ENCODE measurements at places on chromosomes 6 and 20.

- DNase-seq, result no peak
Observed at GRCh38 chr20:44361021-44361420, 5.5 kb downstream of the HNF4A start.

DNA sequence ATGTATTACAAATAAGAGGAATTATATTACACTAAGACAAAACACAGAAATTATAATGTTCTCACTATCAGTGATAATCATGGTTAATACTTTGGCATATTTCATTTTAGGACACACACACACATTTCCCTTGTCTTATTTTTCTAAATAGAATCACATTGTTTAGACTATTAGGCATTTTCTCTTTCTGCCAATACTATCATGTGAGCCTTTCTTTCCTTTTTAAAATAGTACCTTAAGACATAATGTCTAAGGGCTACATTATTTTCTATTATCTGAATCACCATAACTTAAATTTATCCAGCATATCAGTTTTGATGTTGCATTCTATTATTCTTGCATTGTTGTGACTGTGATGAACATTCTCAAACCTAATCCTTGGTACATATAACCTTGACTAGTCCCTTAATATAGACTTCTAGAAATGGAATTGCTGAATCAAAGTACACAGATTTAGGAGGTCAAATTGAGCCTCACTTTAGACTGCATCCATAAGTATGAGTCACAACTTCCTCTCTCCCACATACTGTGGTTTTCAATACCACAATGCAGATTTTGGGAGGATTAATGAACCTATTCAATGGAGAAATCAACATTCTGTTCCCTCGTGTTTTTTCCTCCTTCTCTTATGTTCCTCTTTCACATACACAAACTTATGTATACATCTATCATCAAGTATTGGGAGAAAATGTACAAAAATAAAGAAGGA, 212.6 kb downstream of the MOXD1 start:
- no peak for DNase-seq

DNA sequence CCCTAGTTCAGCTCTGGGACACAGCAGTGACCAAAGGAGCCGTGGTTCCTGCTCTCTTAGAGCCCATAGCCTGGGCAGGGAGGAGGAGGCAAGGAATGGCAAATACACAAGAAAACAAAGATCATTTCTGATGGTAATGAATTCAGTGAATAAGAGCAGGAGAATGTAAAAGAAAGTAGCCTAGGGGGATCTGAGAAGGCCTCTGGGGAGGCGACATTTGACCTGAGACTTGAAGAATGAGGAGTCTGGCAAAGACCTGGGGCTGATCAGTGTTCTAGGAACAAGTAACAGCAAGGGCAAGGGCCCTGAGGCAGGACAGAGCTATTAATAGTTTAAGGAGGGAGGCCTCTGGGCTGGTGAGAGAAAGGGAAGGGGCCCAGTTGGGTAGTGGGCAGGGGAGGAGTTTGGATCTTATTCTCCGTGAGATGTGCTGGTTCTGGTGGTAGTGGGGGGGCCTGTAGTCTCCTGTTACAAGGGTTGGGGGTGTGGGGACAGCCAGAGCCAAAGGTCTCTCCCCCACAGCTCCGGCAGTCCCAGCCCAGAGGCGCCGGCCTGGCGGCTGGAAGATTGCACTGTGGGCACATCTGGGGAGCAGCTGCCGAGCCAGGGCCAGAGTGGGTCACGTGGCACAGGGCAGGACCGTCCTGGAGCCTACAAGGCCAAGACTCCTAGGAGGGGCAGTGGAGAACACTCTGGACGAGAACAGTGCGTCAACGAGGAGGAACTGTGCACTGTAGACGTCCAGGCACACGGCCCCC, 9.3 kb upstream of the ID1 start:
- DNase-seq, result no peak

DNA sequence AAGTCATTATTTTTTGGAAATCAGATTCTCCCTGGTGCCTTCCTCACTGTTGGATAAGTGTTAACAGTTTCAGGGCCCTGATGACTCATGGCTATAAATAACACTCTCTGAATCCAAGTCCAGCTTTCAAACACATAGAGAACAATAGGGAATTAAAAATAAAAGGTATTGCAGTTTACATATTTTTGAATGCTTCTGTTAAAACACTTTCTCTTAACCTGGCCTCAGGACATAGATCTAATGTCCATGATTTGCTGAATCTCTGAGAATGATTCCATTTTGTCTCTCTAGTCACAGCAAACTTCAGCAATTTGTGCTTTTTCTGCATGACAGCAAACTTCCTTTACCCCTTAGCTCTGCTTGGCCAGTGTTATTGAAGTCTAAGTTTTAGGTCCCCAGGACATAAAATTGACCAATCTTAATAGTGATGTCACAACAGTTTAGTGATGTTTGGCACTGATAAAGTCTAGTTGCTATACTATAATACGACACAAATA, 1192.4 kb upstream of the CITED2 start:
- DNase-seq, result no peak

All from NCI-H1092 (cell line).